ENCODE measurements at places on chromosomes 3 and 15.

- DNase-seq: no peak
Observed at GRCh38 chr3:177451864-177452830, 254.9 kb upstream of the TBL1XR1 start.

DNA sequence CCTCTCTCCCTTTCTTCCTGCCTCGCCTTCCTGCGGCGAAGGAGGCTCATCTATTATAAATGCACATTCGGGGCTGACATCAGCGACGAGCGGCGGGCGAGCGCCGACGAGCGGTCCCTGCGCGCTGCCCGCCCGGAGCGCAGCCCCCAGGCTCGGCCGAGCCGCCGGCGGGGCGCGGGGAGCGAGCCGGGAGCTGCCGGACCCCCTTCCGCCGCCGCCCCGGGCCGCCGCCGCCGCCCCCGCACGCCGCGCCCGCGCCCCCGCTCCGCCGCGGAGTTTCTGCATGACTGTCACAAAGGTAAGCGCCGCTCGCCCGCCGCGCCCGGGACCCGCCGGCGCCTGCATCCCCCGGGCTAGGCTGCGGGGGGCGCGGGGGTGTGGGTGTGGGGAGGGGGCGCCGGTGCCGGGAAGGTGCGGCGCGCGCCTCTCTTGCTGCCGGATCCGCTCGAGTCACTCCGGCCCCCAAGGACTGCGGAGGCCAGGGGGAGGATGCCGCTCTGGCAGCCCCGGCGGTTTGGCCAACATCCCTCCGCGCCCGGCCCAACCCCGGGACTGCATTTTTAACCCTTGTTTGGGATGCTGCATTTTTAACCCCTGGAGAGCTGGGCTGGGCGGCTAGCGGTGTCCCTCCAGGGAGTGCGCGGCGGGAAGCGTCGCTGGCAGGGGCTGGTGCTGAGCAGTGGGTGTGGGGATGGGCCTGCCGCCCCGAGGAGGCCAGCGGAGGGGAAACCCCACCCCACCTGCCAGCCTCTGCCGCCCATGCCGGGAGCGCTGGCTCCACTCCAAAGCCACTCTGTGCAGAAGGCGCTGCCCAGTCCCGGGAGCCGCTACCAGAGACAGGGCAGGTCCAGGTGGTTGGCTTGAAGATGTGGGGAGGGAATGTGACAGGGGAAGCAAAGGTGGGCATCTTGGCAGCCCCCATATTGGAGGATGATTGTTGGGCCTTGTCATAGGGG is at the start of gene CORO2B:
TSS of gene CORO2B (plus strand) at position 14 of the 956 bp plus-strand sequence. CDS start at position 284, 270 bp downstream.
- no peak for DNase-seq

GRCh38 chr15:75947092-75947491 is 43.4 kb downstream of the FBXO22 start:
- no peak for DNase-seq

DNA sequence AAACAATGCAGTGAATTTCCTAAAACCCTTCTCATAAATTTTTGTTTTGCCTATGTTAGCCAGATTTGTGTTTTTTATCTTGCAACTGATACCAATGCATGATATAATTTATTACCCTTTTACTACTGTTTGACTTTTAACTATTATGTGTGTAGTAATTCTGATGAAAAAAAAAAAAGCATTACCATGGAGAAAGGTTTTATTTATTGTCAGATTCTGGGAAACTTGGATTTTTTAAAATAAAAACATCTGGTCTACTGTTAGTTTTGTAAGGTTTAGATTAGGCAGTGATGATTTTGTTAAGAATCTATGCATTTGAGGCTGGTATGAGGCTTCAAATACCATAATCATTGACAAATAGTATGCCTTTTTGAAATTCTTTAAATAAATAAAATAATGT is 470.4 kb upstream of the ROBO1 start:
- DNase-seq: no peak

DNA sequence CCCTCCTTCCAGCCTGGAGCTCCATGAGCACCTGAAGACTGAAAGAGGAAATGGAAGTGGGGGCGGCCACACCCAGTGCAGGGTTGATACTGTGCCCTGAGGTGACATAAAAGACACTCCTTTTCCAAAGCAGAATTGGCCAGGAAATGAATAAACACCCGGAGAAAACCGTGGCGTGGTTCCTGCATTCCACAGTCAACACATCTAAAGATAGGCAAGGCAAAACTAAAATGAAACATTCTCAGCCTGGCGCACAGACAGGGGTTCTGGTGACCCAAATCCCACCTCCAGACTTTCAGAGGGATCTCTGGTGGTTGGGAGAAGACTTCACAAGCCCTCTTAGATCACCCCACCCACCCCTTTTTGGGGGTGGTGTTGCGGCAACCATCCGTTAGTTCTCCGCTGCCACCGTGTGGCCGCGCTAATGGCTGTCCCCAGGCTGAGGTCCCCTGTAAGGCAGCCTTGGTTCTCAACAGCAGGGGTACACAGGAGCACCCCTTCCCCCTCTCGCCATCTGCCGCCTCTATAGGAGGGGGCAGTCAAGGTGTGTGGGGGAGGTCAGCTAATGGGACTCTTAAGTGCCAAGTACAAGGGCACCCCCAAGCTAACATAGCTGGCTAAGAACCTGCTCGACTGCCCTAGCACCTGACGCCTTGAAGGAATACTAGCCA is 2.5 kb upstream of the MST1R start:
- DNase-seq: no peak

- no peak for DNase-seq
Observed at GRCh38 chr3:161423911-161424522, 52.7 kb upstream of the SPTSSB start.

DNA sequence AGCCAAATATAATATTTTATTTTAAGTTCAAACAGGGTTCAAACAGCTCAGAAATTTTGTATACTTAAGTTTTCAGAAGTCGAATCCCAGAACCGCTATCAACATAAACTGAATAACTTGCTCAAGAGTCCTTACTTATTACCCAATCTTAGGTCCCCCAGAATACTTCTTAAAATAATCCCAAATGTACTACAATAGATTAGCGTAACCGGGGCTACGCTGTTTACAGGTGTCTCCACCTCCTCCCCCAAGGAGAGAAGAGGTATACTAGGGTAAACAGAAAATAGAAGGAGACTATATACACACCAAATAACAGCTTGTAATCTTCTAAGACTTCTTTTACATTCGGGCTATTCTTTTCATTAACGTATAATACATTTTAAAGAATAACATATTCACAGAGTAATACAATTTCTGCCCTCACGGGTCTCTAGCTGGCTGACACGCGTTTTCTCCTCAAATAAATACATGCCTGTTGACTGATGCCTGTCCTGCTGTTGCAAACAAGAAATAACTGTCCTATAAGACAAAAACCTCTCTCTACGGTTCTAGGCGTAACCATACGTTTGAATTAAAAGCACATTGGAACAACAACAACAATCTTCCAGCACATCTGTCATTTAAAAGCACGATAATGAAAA is 1.3 kb downstream of the DENND4A start:
- DNase-seq: no peak

GRCh38 chr3:102233881-102234280 is 200.9 kb upstream of the ZPLD1 start:
- DNase-seq: no peak

- DNase-seq: no peak
Observed at GRCh38 chr3:106381286-106381938, 512.6 kb upstream of the CBLB start.

GRCh38 chr3:62318365-62318751 is 55.0 kb downstream of the FEZF2 start:
- no peak for DNase-seq

DNA sequence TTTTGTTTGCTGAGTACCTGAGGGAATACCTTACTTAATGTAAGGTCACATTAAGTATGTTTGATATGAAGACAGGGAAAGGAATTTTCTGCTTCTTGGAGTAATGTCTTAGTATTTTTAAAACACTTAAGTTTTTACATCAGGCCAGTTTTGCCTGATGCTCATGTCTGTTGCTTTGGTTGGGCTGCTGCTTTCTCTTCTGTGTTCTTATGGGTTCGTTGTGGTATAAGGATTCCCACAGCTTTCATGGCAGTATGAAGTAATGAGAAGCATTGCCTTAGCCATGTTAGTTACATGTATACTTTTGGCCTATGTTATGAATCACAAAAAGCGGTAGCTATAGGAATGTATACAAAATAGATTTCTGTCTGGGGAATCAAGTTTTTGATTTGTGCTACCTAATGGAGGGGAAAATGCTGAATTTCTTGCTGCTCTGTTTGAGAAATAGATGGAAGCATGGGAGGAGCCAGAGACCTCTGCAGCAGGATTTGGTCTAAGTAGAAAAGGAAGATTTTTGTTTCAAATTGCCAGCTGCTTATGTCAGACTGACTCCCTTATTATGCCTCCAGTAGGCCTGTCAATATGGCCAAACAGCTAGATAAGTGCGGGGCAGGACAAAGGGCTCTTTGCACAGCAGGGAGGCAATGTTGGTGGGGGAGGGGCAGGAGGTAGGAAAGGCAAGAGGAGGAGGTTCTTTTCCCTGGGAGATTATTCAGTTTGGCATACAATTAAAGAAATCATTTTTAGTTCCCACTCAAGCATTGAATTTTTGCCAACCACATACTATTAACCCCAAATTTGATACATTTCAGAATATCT is 5.2 kb downstream of the SETD5 start:
- peak; percentile 38 for DNase-seq

DNA sequence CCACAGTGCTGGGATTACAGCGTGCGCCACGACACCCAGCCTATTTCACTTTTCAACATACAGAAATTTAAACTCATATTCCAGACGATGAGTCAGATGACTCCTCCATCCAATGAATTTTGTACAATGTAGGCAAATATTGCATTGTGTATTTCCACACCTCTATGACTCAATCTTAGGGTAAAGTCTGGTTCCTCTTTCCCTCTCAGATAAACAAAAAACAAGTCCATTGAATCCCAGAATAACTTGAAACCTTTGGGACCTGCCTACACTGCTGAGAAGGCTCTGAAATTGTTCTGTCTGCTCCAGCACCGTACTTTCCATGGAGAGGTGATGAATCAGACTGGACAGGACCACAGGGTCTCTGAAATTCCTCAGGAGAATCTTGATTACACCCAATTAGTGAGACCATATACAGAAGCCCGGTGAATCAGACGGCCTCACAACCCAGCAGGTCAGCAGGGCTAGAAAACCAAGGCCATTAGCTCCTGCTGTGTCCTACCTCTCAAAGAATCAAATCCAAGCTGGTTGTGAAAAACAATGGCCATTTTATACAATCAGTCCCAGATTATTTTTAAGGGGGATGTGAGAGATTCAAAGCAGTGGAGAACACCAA is 112.6 kb downstream of the ERC2 start:
- DNase-seq: no peak

DNA sequence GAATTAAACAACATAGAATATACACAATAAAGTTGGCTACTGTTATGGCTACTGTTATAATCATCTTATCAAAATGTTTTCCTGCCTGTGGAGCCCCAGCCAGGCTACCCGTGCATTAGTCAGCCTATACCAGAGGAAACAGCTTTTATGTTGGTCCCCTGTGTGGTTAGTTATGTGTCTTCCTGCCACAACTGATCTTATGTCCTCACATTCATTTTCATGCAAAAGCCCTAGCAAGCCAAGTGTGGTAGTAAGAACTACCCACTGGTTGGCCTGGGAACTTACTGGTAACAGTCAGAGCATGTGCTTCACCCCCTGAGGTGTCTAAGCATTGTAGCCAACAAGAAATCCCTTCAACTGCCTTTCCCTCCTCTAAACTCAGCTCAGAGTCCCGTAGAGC is 21.8 kb downstream of the MGLL start:
- no peak for DNase-seq

GRCh38 chr3:129119365-129120100 is 2.1 kb downstream of the RAB43 start:
- DNase-seq: no peak

DNA sequence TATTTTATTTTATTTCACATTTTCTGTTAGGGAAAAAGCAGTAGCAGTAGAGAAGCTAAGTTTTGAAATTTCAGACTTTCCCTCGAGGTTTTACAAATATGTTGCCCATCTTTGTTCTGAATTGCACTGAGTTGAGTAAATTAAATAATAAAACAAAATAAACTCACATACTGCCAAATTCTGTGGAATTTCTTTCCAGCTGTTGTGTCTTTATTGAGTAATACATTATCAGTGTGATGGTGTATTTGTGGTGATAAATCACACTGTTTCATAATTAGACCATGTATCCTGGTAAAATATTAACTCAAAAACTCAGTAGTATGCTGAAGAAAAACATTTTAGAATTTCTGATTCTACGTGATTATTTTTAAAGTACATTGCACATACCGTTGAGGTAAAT is 592.1 kb downstream of the SI start:
- DNase-seq: no peak

GRCh38 chr15:75920079-75920478 is 16.4 kb downstream of the FBXO22 start:
- DNase-seq: no peak

- no peak for DNase-seq
Observed at GRCh38 chr3:136428167-136428566, 178.0 kb downstream of the PCCB start.

- DNase-seq: no peak
Observed at GRCh38 chr3:71916747-71917369, 131.9 kb upstream of the PROK2 start.

DNA sequence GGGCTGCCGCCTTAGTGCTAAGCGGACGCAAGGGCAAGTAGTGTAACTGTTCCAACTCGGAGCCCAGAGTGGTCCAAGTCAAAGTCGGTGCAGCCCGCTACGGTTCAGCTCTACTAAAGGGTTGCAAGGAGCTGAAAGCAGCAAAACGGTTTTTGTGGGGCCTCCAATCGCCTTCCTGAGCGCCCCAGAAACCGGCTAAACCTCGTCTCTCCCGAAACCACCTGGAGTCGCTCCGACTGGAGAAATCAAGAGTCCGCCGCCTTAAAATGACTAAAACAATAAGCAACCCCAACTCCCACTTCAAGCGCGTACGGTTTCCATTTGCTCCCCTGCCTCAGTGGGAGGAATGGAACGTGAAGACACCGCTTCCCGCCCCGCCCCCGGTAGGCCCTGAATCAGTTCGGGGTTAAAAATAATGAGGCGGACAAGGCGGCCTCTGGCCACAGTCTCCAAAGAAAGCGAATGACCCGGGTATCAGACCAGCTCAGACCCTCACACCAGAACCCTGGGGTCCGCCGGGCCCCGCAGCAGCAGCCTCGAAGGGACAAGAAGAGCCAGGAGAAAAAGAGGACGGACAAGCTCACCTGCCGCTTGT is 401 bp downstream of the SEC11A start:
- DNase-seq: no peak

- no peak for DNase-seq
Observed at GRCh38 chr3:23202921-23203707, at the start of gene UBE2E2. TSS of gene UBE2E2 (plus strand) at chr3:23203327.

GRCh38 chr3:54756330-54756731 is 171.5 kb downstream of the LRTM1 start:
- no peak for DNase-seq

- DNase-seq: no peak
Observed at GRCh38 chr3:74636981-74637380, 22.5 kb upstream of the CNTN3 start.

GRCh38 chr15:90015749-90016148 is 14.6 kb downstream of the ZNF710 start:
- DNase-seq: no peak

DNA sequence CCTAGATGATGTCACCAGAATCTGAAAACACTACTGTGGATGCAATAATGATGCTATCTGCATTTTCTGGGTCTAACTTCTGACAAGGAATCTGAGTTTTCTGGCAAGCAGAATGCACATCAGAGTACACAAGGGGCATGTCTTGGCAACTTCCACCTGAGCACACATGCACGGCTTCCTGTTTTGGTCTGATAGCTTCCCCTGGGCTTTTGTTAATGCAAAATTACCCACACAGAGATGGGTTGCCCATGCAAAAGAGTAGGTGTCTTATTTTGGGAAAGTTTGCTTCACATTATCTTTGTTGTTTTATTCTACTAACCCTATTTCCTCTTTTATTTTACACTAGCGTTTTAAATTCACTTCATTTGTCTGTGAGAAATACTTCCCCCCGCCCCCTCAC is 74.2 kb upstream of the SATB1 start:
- DNase-seq: no peak

GRCh38 chr3:112607863-112608262 is 33.1 kb downstream of the CCDC80 start:
- no peak for DNase-seq
